Lower leg skin (tissue), 4 donors: ENCODE measurements at places on chromosomes 16 and 17. TPM values are rescaled to one million over a fixed set of nuclear protein-coding genes. Genes with fewer than 3 reads are reported as not detected.
A peak's percentile ranks its signal among the peaks of the same experiment; 100 is the strongest.

DNA sequence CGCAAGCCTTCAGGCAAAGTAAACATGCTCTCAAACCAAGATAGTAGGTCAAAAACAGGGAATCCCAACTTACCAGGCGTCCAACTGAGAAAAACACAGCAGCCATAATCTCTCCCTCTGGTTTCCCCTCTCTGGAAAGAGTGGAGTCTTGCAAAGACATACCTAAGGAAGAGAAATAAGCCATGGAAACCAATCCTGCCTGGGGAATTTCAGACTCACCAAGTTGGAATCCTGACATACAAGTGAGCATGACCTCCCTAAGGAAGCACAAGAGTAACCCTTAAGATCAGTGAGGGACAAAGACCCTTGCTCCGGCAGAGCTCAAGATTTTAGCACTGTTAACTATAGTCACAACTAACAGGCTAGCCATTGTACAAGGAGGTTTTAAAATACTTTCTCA is 4.1 kb downstream of the ZNF624 start:
- no peak for DNase-seq

GRCh38 chr17:48322060-48322459 is 108.0 kb downstream of the SKAP1 start:
- no peak for DNase-seq

Gene MPP3
- 4.7 TPM for total RNA-seq

DNA sequence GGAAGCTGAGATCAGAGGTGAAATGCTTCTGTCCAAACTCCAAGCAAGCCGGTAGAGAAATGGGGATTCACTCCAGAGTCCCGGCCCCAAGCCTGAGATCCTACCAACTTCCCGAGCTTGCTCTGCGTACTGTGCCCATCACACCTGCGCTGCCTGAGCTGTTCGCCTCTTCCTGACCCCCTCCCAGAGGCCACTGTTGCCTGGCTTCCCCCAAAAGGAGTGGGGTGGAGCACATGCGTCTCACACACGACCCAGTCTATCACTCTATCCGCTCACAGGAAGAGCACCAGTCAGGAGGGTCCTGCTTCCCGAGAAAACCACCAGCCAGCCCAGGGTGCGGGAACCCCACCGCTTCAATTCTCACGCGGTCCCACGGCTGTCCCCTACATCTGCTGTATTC is 13.5 kb upstream of the C16orf95 start:
- no peak for DNase-seq

Gene SCNN1B
- 33.4 TPM for total RNA-seq

GRCh38 chr17:74953134-74953687 is 17.5 kb downstream of the OTOP3 start:
- no peak for DNase-seq

- DNase-seq = no peak
These were observed 9.2 kb downstream of the HS3ST3B1 start for GRCh38 chr17:14310101-14310500.

Gene MT1M
- total RNA-seq = 29.7 TPM

Gene TEKT1
- not detected for total RNA-seq

DNA sequence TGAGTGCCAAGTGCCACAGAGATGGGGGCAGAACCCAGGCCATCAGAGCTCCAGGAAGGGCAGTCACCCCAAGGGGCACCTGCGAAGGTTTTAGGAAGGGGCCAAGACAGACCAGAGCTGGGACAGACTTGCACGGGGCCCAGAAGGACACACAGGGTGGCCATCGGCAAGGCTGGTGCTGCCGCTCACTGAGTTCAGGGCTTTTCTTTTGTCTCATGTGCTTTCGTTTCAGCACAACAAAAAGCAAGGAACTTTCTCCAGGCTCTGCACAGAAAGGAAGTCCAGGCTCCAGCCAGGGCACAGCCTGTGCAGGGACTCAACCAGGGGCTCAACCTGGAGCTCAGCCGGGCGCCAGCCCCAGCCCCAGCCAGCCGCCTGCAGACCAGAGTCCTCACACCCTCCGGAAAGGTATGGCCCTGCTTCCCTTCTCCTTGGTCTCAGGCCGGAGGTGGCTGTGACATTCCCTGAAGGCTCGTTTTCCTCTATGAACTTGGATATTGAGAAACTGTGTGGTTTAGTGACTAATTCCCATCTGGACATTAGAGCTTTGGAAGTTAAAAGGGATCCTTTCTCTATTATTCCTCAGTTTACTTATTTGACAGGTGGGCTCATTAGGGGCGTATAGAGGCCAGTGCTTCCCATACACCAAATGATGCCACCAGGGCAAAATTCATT is 37.9 kb downstream of the ELAC2 start:
- DNase-seq = no peak

Gene MIEF2
- 31.4 TPM for total RNA-seq

DNA sequence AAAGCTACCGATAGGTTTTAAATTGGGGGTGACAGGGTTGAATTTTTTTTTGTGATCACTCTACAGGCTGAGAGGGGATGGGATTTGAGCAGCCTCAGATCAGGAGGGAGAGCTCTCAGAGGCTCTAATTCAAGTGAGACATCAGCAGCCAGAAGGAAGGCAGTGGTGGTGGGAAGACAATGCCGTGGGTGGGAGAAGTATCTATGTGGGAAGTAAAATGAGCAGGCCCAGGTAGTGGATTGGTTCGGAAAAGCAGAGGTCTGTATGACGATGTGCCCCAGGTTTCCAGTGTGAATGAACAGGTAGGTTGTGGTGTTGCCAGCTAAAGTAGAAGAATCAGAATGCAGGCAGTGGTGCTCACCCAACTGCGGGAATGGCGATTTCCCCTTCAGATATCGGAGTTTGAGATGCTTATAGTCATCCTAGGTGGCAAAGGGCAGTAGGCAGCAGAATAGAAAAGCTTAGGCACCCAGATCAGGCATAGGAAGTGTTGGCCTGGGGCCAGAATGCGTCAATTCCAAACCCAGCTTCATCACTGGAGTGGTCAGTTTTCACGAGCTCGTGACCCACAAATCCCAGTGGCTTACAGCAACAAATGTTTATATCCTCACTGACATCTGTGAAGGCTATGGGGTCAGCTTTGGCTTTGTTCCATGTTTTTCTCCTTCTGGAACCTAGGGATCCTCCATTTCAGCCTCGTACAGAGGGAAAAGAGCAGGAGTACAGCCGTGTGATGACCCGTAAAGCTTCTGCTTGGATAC is 24.0 kb downstream of the MEOX1 start:
- no peak for DNase-seq

DNA sequence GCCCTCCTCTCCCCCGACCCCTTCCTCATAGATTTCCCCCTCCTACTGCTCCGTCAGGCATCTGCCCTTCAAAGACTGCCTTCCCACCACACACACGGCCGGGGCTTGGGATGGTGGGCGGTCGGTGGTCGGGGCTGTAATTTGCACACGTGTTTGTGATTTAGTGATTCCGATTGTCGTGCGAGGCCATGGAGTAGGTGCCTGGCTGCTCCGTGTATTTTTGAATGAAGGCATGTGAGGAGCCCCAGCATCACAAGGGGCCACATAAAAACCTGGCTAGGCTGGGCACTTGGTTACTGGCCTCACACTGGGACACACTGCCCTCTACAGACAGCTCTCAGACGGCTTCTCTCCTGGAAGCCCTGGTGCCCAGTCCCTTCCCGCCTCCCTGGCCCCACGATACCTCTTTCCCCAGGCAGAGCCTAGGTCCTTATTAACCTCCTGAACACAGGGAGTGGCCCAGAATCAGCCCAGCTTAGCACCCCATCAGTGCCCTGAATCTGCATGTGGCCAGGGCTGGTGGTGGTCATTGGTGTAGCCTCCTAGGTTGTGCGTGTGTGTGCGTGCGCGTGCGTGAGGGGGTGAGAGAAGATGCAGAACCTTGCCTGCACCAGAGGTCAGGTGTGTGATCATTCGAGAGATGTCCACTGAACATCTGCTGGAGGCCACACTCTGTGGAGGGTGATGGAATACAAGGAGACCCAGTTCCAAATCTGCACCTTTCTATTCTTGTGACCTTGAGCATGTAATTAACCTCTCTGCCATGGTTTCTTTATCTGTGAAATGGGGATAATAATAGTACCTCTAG is 1.3 kb upstream of the SOCS1 start:
- DNase-seq = peak; percentile 80

- no peak for DNase-seq
These were observed 81.1 kb downstream of the FTO start for GRCh38 chr16:53785044-53785443.

Gene MYH11
- 49.0 TPM for total RNA-seq

- DNase-seq = no peak
These were observed 118.3 kb downstream of the BANP start for GRCh38 chr16:88069397-88070168.

GRCh38 chr17:76171706-76172105 is 30.7 kb upstream of the FOXJ1 start:
- DNase-seq = no peak

Gene CCDC57
- 33.5 TPM for total RNA-seq

GRCh38 chr16:54080524-54081008 is 206.0 kb downstream of the IRX3 start:
- DNase-seq = no peak
